Myocyte (in vitro differentiated cells): ENCODE measurements at places on chromosomes 11 and 22.
A peak's percentile ranks its signal among the peaks of the same experiment; 100 is the strongest.

- peak; percentile 37 for DNase-seq
Measured at GRCh38 chr22:25027959-25028840, 75.7 kb downstream of the KIAA1671 start.

GRCh38 chr22:38034278-38034882 lies 22.8 kb upstream of the PICK1 start:
- DNase-seq, result peak; percentile 75

DNA sequence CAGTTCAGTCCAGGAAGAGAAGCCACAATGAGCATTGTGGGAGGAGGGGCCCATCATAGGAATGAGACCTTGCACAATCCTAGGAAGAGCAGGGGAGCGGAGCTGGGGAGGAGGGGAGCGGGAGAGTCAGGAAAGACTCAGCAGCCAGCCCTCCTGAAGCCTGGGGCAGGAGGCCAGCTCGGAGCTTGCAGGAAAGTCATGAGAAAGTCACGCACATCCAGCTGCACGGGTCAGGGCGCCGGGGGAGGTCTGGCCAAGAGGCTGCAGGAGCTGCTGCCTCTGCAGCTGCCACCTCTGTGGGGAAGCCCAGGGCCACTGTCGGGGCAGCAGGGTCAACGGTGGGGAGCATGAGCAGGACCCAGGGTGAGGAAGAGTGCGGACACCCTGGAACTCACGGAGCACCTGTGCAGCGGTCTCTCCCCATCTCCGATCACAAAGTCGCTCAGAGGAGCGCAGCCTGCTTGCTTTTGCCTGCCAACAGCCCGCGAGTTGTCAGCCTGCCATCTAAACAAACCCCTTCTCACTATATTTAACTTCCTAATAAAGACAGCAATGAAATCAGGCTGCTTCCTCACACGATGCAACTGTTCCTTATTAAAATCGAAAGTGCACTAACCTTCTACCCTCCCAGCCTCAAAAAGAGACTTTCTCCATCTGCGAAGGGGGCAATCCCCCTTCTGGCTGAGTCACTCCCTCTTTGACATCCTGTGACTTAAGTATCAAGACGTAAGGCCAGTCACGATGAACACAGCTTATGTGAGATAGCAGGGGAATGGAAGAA lies 52.9 kb upstream of the RTL6 start:
- DNase-seq, result peak; percentile 81

DNA sequence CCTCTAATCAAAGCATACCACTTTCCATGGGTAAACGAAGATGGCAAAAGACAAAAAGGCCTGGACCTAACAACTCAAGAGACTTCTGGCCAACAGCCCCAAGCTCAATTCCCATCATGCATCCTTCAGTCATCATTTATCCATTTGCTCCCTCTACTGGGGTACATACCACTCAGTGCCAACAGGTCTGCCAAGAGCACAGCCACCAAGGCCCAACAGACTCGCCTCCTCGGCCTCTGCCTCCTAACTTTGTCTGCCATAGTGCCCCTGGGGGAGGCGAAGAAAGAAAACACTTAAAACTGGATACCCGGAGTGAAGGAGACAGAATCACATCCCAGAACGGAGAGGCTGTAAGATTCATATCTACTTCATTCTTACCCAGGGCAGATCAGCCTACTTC lies 1.1 kb downstream of the HYOU1 start:
- DNase-seq, result peak; percentile 44

DNA sequence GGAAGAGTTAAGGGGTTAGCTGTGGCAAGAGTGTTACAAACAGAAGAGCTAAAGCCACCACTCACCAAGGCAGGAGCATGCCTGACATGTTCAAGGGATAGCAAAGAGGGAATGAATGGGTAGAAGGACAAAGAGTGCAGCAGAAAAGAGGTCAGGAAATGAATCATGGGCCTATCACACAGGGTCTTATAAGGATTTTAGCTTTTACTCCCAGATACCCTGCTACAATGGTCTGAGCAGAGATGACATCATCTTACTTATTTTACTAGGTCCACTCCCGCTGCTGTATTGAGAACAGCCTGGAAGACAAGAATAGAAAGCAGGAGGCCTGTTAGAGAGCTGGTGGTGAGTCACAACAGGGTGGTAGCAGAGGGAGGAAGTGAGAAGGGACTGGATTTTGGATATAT lies 9.8 kb downstream of the TRAF6 start:
- DNase-seq, result peak; percentile 96

DNA sequence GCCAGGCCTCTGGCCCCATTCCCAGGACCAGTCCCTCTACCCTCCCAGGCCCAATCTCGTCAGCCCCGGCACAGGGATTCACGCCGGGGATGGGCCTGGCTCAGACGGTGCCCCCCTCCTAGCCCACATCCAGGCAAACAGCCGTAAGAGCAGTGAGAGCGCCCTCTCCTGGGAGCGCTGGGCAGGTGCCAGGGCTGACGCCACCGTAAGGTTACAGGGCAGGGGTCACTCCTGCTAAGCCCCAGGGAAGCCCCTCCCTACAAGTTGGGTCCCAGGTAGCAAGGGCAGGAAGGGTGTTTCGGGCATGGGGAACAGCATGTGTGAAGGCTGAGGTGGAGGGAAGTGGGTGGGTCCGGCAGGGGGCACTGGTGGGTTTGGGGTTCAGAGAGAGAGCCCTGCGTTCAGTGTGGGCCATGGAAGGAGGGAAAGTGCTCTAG lies 19.2 kb upstream of the PPARA start:
- DNase-seq, result no peak

- no peak for DNase-seq
Measured at GRCh38 chr11:56089697-56090096, 3.4 kb upstream of the OR8I2 start.

- no peak for DNase-seq
Measured at GRCh38 chr22:49491221-49491635, 336.4 kb downstream of the BRD1 start.

- DNase-seq, result peak; percentile 40
Measured at GRCh38 chr11:34002420-34002819, 49.1 kb upstream of the CAPRIN1 start.

- DNase-seq, result no peak
Measured at GRCh38 chr11:88303037-88303436, 34.5 kb downstream of the CTSC start.
